Omental fat pad (tissue), 4 donors: ENCODE measurements at places on chromosomes 4 and X.
A peak's percentile ranks its signal among the peaks of the same experiment; 100 is the strongest.

- DNase-seq, result no peak
These were observed 300.0 kb upstream of the RASGEF1B start for GRCh38 chr4:81771721-81772120.

- DNase-seq, result no peak
These were observed 78.9 kb upstream of the PPP2R3B start for GRCh38 chrX:465418-466215.

- no peak for DNase-seq
These were observed 372.1 kb downstream of the OPHN1 start for GRCh38 chrX:68061206-68061535.

DNA sequence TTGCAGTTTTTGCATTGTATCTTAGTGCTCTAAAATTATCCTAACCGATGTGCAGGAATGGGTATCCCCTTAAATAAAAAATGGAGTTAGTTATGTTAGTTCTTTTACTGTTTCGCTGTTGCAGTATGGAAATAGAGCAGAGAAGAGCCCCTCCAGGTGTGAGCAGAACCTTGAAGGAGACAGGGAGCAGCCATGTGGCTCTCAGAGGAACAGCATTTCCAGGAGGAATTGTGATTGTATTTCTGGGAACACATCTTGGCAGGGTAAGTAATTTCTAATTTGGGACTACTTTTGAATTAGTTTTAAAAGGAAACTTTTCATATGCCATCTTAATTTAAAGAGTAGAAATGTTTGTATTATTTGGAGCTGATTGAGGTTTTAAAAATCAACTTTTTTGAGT is 5.3 kb upstream of the CCDC158 start:
- DNase-seq, result no peak

- no peak for DNase-seq
These were observed 431.0 kb downstream of the SMARCA1 start for GRCh38 chrX:129092242-129092641.

- no peak for DNase-seq
These were observed 510.4 kb downstream of the MID1IP1 start for GRCh38 chrX:39311646-39312045.

DNA sequence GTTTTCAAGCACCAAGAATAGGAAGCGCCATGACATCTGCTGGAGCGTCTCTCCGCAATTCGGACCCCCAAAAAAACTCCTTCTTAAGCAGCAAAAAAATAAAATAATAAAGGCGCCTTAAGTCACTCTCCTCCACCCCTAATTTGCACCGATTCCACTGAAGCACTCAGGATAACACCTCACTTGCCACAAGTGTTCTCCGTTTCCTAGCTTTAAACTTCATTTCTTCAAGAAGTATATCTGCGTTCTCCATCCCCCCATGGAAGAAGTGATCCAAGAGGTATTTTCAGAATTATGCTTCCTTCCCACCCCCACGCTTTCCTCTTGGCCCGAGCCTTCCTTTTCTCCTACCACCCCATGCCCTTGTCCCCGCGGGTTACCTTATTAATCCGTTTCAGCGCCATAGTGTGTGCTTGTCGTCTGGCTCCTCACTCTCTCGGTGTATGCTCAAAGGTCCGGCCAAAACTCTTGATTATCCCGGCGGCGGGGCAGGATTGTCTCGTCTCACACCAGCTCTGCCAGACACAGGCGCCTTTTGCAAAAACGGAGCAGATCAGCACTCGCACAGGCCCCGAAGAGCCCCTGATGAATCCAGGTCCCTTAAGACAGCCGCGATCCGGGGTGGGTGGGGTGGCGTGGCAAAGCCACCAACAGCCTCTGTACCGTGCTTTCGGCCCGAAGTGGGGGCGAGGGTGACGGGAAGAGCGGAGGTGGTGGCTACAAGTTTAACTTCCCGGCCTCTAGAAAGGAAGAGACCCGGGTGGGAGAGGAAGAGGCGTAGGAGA is 1.1 kb downstream of the UBE2D3 start:
- peak; percentile 32 for DNase-seq

- DNase-seq, result no peak
These were observed 177.7 kb upstream of the MID1 start for GRCh38 chrX:10798041-10798440.

DNA sequence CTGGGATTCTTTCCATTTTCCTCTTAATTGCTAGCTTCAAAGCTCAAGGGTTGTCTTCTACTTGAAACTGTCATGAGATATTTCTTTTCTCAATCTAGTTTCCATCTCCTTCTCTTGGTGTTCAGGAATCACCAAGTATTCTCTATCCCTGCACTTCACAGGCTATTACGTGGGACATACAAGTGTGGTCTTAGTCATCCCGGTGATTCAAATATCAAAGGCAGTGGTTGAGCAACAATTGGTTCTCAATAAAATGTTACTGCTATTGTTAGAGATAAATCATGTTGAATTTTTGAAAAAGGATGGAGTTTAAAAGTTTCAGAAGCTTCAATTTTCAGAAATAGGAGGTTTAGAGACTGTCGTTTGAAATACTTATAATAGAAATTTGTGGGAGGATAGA is 812.9 kb downstream of the FSTL5 start:
- DNase-seq, result no peak

DNA sequence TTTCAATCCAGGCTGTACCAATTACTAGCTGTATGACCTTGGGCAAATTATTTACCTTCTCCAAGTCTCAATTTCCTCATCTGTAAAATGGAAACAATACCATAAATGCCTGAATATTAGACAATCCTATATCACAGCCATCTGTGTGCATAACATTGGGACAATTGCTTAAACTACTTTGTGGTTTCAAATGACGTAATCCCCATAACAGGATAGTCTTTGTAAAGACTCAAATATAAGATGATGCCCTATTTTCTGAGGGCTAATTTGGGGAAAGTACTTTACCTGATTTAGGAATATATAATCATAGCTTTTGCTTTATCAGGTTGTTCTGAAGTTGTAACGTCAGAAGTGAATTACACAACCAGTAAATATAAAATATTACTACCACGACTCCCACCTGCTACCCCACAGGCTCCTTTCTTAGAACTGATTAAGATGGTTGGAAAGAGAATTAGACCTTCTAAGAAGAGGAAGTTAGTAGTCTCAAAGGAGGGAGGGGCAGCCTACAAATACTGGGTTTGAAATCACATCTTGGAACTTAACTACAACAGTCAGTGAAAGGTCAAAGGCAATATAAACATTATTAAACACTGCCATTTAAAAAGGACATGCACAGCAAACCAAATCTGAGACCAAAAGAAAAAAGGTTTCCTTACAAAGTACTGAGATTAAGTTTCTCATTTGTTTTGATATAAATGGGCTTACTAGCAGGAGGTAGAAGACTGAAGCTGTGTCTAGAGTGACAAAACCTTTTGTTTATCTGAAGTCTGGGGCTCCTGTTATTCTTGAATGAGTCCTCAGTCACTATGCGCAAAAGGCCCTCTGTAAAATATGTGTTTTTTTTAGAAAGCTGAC is 215.0 kb downstream of the SCFD2 start:
- no peak for DNase-seq

DNA sequence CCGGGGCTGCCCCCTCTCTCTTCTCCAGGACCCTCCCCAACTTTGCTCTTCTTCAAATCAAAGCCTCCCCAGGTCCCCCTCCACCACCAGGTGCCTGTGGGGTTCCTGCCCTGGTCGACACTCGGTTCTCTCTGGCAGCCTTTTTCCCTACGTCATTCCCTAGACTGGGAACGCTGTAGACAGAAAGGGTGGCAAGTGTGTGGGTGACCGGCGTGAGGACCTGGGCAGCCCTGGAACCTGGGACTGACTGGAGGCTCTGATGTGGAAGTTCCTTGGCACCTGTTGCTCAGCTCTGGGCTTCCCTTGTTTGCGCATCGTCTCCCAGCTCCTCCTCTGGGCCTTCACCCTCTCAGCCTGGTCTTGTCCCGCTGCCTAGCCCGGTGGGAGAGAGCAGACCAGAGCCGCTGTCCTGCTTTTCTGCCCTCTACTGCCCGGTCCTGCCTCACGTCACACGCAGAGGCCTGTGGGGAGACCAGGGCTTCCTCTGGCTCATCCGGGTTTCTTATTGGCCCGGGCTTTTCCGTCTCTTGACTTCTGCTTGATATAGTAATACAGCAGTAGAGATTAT is 1.3 kb downstream of the TACC3 start:
- no peak for DNase-seq

DNA sequence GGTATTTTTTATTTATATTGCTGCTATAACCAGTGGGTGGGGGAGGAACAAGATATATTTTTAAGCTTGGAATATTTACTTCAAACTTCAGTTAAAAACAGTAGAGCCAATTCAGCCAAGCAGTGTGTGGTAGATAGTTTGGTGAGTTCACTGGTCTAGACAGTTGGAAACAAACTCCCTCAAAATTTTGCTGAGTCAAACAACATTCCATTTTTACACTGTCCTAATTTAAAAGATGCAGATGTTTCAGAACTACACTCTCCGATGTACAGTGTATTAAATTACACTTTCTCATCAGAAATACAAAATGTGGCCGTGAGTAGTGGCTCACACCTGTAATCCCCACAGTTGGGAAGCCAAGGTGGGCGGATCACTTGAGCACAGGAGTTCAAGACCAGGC is 23.3 kb downstream of the PRKX start:
- no peak for DNase-seq

- DNase-seq, result no peak
These were observed 153.8 kb downstream of the NR3C2 start for GRCh38 chr4:148288448-148288847.

DNA sequence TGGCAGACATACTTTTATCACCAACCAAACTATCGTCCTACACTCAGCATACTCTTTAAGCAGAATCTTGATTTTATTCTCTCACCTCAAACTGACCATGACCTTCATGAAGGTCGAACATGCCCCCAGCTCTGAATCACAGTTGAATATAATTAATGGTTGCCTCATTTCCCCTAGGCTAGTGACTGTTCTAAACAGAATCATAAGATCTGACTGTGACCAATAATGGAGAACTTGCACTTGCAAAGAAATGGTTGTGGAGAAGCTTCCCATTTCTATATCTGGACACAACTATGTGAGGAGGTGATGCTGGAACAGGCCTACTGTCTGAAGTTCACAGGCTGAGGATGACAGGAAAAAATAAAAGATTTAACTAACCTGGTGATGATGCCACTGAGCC is 85.1 kb downstream of the PDGFC start:
- no peak for DNase-seq

- no peak for DNase-seq
These were observed 168.5 kb upstream of the MAP3K15 start for GRCh38 chrX:19683817-19684216.

GRCh38 chr4:178027796-178028195 is 585.6 kb upstream of the AGA start:
- DNase-seq, result no peak

DNA sequence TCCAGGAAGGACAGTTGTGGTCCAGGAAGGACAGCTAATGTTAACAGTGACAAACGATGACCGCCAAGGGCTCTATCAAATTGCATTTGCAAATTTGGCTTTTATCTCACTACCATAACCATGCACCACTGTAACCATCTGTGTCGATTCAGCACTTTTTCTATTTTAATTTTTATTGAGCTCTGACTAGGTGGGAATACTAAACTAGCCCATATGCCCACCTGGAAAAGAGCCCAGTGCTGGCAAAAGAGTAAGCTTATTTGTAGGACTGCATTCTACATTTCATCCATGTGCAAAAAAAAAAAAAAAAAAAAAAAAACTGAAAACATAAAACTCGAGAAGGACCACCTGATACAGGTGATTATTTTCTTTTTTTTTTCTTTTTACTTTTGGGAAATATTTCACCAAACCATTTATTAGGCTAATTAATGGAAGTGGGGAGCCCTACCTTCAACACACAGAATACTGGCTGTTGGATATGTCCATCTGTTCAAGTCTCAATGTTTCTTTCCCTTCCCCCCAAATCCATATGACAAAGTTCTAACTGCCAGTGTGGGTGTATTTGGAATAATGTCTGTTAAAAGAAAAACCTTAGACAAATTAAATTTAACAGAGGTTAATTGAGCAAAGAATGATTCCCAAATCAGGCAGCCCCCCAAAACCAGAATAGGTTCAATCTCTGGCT is 99.5 kb upstream of the MXRA5 start:
- DNase-seq, result no peak

GRCh38 chrX:124010157-124010556 is 48.7 kb downstream of the STAG2 start:
- no peak for DNase-seq

DNA sequence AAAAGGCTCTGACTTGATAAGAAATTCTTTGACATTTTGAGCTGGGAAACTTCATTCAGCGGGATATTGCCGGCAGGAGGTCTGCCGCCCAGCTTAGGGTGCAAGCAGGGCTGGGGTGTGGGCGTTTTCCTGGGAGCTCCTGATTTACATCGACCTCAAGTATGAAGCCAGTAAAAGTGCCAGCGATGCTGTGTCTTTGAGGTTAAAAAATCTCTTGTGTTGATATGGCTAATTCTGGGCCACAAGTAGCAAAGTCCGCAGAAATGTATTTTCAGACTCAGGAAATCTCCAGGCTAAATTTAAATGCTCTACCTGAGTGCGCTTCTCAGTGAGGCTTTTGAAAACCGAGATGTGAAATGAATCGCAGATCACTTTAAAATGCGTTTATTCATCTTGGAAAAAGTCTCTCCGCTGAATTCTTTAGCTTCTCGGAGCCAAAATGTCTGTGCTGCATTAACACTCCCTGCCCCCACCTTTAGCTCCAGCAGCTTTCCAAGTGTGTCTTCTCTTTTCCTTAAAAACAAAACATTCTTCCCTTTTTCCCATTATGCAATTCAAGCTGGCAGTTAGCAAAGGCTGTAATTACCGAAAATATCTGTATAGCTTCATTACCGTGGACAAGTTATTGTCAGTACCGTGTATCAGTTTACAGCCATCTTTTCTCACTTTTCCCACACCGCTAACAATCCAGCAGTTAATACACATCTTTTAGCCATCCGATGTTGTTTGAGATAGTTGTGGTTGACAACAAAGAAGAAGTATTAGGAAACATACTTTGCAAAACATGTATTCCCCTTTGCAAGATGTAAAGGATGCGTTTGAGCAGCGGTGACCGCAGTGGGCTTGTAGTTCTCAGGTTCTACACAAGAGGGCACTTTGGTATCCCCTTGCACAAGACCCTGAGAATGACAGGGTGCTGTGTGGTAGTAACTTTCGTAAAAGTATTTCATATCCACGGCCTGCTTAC is 136.0 kb upstream of the STX18 start:
- DNase-seq, result no peak
